Heart left ventricle (tissue), 16 donors: ENCODE measurements at places on chromosomes 16 and 17. TPM values are rescaled to one million over a fixed set of nuclear protein-coding genes. Genes with fewer than 3 reads are reported as not detected.

The OMG gene
- total RNA-seq = 2.2 TPM

The VMO1 gene
- total RNA-seq = 1.9 TPM

The DHX38 gene
- total RNA-seq = 41.4 TPM

The GINS3 gene
- 5.6 TPM for total RNA-seq

The SLC9A5 gene
- 0.16 TPM for total RNA-seq

The CACNA1H gene
- total RNA-seq = 2.6 TPM

The TEKT5 gene
- 2.8 TPM for total RNA-seq

The NUDT16L1 gene
- total RNA-seq = 58.7 TPM

The NPIPB8 gene
- not detected for total RNA-seq

- H3K27ac ChIP-seq = no peak overlapping the region
- no peak for DNase-seq
- H3K4me1 ChIP-seq = peaks cover 10% of the 10 kb centered on the region
- peaks cover 25% of the 10 kb centered on the region for H3K27me3 ChIP-seq
- no peaks in the 10 kb centered on the region for H3K36me3 ChIP-seq
Measured at GRCh38 chr17:49012769-49013255, 15.6 kb downstream of the IGF2BP1 start.

DNA sequence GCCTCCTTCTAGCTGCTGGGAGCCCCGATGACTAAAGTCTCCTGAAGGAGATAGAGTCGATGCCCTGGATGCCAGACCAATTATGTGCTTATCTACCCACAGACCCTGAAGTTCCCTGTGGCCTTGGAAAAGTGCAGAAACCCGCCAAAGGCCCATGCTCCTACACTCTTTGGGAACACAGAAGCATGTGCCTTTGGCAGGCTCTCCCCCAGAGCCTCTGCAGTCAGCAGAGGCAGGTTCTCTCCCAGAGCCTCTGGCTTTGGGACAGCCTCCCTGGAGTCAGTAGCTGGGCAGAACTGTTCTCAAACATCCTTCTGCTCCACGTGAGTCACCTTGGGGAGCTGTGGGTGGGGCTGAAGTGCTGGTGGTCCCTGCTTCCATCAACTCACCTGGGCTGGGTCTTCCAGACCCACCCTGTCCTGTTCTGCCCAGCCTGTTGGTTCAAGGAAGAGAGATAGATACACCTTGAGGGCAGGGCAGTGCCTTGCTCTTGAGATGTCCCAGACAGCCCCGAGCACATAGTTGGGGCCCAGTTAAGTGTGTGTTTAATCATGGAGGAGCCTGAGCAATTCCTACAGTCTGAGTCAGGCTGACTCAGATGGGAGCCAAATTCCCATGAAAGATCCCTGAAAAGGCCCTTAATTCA lies 3.2 kb upstream of the CDK5RAP3 start:
- H3K27ac ChIP-seq = no peak overlapping the region
- no peaks in the 10 kb centered on the region for H3K27me3 ChIP-seq
- H3K36me3 ChIP-seq = no peaks in the 10 kb centered on the region

- H3K36me3 ChIP-seq = peaks cover 69% of the 10 kb centered on the region
- H3K4me1 ChIP-seq = peaks cover 16% of the 10 kb centered on the region
- peak overlapping the region; percentile 87 for H3K4me3 ChIP-seq
- no peak for DNase-seq
- H3K27ac ChIP-seq = peak overlapping the region; percentile 96
Measured at GRCh38 chr17:63826468-63827001, 696 bp upstream of the PSMC5 start.

DNA sequence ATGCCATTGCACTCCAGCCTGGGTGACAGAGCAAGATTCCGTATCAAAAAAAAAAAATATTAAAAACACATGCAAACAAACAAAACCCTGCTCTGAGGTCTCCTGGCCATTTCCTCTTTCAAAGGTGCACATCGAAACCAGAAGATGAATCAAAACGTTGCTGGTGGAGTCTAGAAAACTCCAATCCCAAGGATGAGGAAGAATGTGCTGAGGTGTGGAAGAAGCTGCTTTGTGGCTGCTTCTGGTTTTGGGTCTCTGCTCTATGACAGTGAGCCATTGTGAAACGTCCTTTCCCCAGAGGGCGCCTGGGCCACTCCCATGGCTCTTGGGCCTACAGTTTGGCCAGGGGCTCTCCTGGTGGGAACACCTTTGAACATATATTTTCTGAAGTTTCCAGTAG lies 112.6 kb downstream of the IRF8 start:
- H3K27me3 ChIP-seq = peaks cover 15% of the 10 kb centered on the region
- H3K27ac ChIP-seq = no peak overlapping the region

DNA sequence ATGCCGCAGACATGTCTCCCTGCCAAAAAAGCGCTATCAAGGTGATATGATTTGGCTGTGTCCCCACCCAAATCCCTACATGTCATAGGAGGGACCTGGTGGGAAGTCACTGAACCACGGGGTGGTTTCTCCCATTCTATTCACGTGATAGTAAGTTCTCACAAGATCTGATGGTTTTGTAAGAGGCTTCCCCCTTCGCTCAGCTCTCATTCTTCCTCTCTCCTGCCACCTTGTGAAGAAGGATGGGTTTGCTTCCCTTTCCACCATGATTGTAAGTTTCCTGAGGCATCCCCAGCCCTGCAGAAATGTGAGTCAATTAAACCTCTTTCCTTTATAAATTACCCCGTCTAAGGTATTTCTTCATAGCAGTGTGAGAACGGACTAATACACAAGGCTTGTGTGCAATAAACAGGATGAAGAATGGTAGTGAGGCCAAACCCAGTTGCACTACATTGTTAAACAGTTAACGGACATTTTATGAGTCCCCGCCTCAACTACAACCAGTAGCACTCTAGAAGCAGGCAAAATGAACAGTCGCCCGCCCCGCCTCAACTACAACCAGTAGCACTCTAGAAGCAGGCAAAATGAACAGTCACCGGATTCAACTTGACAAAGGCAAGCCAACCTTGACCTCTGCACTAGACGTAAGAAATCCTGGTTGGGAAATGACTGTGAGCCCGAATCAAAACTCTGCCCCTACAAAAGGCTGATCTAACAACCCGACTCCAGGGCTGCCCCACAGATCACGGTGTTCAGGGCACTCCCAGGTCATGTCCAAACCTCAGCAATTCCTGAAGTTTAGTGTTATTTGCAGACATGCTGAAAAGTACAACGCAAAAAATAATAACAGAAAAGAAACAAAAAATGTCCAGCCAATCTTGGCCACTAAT lies 26.3 kb downstream of the VPS53 start:
- H3K4me1 ChIP-seq = no peaks in the 10 kb centered on the region
- H3K27me3 ChIP-seq = no peaks in the 10 kb centered on the region
- H3K4me3 ChIP-seq = no peak overlapping the region
- no peak for DNase-seq

GRCh38 chr17:74027444-74027843 lies 176.0 kb upstream of the RPL38 start:
- no peaks in the 10 kb centered on the region for H3K27me3 ChIP-seq
- H3K36me3 ChIP-seq = no peaks in the 10 kb centered on the region
- no peaks in the 10 kb centered on the region for H3K4me1 ChIP-seq
- DNase-seq = no peak
- H3K4me3 ChIP-seq = no peak overlapping the region

DNA sequence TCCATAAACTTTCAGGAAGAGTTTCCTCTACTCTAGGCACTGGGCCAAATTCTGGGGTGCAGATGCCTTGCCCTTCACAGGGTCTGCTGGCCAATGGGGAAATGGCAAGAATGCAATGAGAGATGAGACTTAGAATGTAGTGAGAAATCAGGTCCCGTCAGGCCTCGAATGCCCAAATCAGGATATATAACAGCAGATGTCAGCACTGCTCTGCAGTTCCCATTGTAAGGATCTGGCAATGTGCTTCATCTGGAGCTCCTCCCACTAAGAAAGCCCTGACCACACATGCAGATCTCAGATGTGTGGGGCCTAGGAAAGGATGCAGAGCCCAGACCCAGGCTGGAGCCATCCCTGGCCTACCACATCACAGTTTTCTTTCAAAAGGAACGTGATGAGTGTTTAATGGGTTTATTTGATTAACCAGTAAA lies 13.9 kb upstream of the LPCAT2 start:
- H3K27me3 ChIP-seq = no peaks in the 10 kb centered on the region
- no peak overlapping the region for H3K4me3 ChIP-seq
- no peak for DNase-seq
- H3K36me3 ChIP-seq = no peaks in the 10 kb centered on the region
- no peak overlapping the region for H3K27ac ChIP-seq

- H3K4me3 ChIP-seq = no peak overlapping the region
- peaks cover 9% of the 10 kb centered on the region for H3K4me1 ChIP-seq
- H3K27me3 ChIP-seq = no peaks in the 10 kb centered on the region
- no peak for DNase-seq
- no peak overlapping the region for H3K27ac ChIP-seq
Measured at GRCh38 chr17:63954402-63955063, 18.2 kb downstream of the SCN4A start.

DNA sequence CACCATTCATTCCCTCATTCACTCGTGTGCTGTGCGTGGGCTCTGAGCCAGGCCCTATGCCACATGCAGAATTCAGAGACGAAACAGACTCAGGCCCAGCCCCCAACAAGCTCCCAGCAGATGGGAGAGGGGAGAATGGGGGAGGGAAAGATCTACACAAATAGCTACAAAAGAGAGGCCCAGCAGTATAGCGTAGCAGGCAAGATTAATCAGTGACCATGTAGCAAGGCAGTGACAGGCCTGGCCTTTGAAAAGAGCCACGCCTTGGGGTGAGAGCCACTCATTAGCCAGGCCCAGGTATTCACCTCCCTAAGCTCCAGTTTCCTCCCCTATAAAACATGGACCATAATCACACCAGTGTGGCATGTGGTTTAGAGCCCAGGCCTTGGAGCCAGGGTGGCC lies 16.4 kb upstream of the KRT19 start:
- DNase-seq = no peak
- H3K36me3 ChIP-seq = no peaks in the 10 kb centered on the region
- no peak overlapping the region for H3K27ac ChIP-seq
- H3K4me1 ChIP-seq = no peaks in the 10 kb centered on the region
- H3K27me3 ChIP-seq = peaks cover 6% of the 10 kb centered on the region

DNA sequence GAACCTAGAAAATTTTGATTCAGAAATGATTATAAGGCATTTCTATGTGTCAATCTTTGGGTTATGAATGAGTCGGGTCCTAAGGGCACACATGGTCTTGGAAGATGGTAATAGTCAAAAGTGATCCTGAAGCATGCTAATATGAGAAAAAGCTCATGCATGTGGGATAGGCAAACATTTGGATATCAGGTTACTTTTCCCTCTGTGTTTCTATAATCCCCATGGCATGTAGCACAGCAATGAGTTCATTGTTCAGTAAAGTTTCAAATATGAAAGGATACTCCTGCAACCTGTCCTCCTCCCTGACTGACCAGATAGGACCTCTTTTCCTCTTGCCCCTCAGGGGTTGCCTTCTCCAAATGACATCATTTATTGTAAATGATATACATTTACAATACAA lies 249.9 kb upstream of the MON1B start:
- no peaks in the 10 kb centered on the region for H3K27me3 ChIP-seq
- H3K27ac ChIP-seq = no peak overlapping the region
- no peaks in the 10 kb centered on the region for H3K36me3 ChIP-seq
- H3K4me1 ChIP-seq = no peaks in the 10 kb centered on the region
- no peak for DNase-seq
- H3K4me3 ChIP-seq = no peak overlapping the region

- H3K27ac ChIP-seq = peak within 1 kb of the TSS; percentile 84
- DNase-seq = peak; percentile 64
- peak within 1 kb of the TSS; percentile 61 for H3K4me3 ChIP-seq
- peaks cover 29% of the 10 kb centered on the region for H3K4me1 ChIP-seq
Measured at GRCh38 chr17:49210158-49211029, at the start of the genes ABI3 and GNGT2. ABI3 (plus strand) TSS chr17:49210707; CDS start chr17:49210725, 18 bp downstream. GNGT2 (minus strand) TSS chr17:49210574; CDS start chr17:49207422, 3,152 bp downstream.

DNA sequence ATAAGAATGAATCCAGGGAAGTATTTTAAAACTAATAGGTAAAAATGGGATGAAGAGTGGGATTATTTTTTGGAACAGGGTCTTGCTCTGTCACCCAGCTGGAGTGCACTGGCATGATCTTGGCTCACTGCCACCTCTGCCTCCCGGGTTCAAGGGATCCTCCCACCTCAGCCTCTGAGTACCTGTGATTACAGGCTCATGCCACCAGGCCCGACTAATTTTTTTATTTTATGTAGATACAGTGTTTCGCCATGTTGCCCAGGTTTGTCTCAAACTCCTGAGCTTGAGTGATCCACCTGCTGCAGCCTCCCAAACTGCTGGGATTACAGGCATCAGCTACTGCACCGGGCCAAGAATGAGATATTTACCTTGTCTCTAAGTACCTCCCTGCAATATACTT lies 22.1 kb downstream of the NSMCE1 start:
- no peaks in the 10 kb centered on the region for H3K27me3 ChIP-seq
- H3K27ac ChIP-seq = no peak overlapping the region
- H3K4me1 ChIP-seq = peaks cover 46% of the 10 kb centered on the region
- DNase-seq = no peak
- no peaks in the 10 kb centered on the region for H3K36me3 ChIP-seq

- no peak for DNase-seq
- no peaks in the 10 kb centered on the region for H3K27me3 ChIP-seq
- H3K36me3 ChIP-seq = no peaks in the 10 kb centered on the region
- peaks cover 6% of the 10 kb centered on the region for H3K4me1 ChIP-seq
- no peak overlapping the region for H3K27ac ChIP-seq
- no peak overlapping the region for H3K4me3 ChIP-seq
Measured at GRCh38 chr17:41638941-41639340, 14.6 kb upstream of the KRT17 start.

DNA sequence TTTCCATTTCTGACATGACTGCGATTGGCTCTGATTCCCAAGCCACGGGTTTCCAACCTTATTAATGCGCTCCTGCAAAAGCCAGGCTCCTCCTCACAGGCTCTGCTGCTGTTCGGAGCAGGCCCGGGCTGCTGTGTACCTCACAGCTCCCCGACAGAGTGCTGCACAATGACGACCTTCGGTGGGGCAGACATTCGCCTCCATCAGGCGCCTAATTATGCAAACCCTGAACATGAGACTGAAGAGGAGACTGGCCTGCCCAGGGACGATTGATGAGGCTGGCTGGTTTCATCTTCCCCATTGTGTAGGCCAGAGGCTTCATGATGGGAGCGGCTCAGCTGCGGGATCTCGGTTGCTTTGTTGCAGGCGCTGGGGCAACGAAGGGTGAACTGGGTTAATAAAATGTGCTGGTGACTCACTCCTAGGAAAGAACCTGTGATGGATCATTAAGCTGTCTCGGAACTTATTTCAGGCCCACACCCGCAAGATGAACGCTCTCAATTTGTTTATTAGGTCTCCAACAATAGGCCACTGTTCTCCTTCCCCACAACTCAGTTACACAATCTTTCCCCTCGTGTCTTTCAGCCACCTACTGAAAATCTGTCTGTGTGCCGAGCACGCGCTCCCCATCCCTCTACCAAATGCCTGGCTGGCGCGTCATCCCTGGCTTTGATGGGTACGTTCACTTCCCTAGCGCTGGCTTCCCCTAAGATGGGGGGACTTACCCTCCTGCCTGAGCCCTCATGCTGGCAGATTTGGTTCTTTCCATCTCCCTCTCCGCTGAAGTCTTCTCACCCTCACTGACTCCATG lies 27.2 kb upstream of the TOB1 start:
- no peaks in the 10 kb centered on the region for H3K36me3 ChIP-seq
- DNase-seq = no peak
- H3K27ac ChIP-seq = peak overlapping the region; percentile 76
- H3K27me3 ChIP-seq = no peaks in the 10 kb centered on the region
